ENCODE measurements at places on chromosomes 7 and 10.

DNA sequence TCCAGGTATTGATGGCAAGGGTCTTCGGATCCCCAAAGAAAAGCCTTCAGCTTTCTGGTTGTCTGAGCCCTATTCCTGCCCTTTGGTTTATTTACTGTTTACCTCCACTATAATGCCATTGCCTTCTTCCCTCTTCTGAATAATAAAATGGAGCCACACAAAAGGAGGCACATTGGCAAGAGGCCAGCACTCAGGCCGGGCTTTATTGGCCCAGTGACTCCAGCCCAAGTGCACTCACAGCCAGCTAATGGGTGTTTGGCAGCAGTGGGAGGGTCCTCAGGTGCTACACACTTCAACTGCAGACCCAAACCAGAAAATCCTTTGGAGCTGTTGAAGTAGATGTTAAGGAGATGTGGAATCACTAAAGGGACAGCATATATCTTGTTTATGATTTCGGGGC lies 336.0 kb downstream of the PLXNA4 start:
- no peak for ATAC-seq

DNA sequence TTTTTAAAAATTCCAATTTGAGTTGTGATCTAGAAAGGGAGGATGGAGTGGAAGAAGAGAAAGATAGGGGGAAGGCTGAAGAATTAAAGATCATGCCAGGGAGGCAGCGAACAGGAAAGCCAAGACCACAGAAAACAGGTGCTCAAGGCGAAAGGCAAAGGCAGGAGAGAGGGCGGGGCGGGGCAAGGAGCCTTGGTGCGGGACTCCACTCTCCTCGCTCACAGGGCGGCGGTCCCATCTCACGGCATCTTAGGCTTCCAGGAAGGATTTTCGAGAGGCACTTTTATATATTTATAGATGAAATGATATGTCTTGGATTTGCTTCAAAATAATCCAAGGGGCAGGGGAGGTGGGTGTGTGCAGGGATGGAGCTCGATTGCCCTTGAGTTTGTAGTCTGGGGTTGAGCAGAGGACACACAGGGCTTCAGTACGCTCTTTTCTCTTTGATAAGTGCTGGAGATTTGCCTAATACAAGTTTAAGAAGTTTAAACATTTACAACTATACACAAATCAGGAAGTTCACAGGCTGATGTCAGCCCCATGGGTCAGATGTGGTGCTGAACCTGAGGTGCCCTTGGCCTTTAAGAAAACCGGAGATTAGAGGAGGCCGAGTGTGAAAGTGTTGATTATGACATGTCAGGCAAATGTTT lies 161.1 kb downstream of the PRKAG2 start:
- ATAC-seq: no peak

- peak; percentile 90 for ATAC-seq
Observed at GRCh38 chr10:121579656-121580055, 18.6 kb downstream of the FGFR2 start.

DNA sequence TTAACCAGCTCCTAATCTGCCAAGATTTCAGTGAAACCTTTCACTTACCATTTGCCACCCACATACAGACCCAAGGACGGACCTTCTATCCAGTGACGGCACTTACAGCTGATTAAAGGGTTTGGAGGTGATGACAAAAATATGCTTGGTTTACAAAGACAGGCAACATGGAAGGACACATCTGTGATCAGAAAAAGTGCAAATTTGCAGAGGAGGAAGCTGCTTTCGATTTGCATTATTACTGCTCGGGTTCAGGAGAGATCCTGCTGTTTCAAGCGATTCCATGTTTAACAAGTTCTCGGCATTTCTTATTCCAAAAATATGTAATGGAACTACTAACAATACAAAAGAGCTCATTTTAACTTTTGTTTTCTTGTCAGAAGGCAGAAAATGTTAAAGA lies 109.0 kb downstream of the JAZF1 start:
- no peak for ATAC-seq

All from esophagus mucosa (tissue), 1 donor.